Renal pelvis (tissue), 12 donors: ENCODE measurements at places on chromosomes 1 and 21. TPM values are rescaled to one million over a fixed set of nuclear protein-coding genes. Genes with fewer than 3 reads are reported as not detected.

RGS7 gene
- polyA plus RNA-seq = 4.9 TPM

RHEX gene
- 3.3 TPM for polyA plus RNA-seq

TGFBR3 gene
- 116 TPM for polyA plus RNA-seq

VWA5B1 gene
- polyA plus RNA-seq = 1.4 TPM

ELF3 gene
- 53.4 TPM for polyA plus RNA-seq

LCE3C gene
- polyA plus RNA-seq = not detected

AKR7A2 gene
- polyA plus RNA-seq = 102 TPM

CFHR4 gene
- polyA plus RNA-seq = not detected

HPDL gene
- 5.9 TPM for polyA plus RNA-seq

TSPEAR gene
- polyA plus RNA-seq = 1.1 TPM

SPSB1 gene
- 11.4 TPM for polyA plus RNA-seq

PTGFR gene
- 0.19 TPM for polyA plus RNA-seq

S100A7 gene
- not detected for polyA plus RNA-seq

PANK4 gene
- polyA plus RNA-seq = 28.4 TPM

ESPN gene
- 21.5 TPM for polyA plus RNA-seq

GCLM gene
- polyA plus RNA-seq = 9.2 TPM
